Stimulated activated CD8-positive, alpha-beta memory T cell treated with anti-CD3 and anti-CD28 coated beads, Interleukin-2, amount 100 ng/mL, for 1 hour (primary cell): ENCODE measurements at places on chromosomes 12 and 14.

DNA sequence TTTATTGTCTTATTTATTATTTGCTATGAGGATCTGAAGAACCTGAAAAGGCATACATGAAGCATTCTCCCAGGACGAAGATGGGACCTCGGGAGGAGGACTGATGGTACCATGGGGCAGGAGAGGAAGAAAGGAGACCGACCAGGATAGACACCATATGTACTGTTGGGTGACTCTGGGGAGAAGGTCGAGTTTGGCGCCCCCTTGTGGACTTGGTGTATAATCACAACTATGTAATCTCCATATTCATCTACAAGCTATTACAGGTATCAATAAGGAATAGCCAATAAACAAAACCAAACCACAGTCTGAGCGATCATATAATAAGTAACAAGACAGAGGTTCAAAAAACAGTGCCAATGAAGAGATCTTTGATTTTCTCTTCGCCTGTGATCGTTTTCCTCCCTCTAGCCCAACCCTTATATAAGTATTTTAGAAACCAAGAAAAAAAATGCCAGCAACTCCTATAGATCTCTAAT lies 139.1 kb downstream of the SPTSSA start:
- peak; percentile 34 for DNase-seq

GRCh38 chr12:42962384-42962783 lies 372.8 kb upstream of the PRICKLE1 start:
- no peak for DNase-seq

GRCh38 chr14:71403656-71404055 lies 496.4 kb downstream of the PCNX1 start:
- no peak for DNase-seq

DNA sequence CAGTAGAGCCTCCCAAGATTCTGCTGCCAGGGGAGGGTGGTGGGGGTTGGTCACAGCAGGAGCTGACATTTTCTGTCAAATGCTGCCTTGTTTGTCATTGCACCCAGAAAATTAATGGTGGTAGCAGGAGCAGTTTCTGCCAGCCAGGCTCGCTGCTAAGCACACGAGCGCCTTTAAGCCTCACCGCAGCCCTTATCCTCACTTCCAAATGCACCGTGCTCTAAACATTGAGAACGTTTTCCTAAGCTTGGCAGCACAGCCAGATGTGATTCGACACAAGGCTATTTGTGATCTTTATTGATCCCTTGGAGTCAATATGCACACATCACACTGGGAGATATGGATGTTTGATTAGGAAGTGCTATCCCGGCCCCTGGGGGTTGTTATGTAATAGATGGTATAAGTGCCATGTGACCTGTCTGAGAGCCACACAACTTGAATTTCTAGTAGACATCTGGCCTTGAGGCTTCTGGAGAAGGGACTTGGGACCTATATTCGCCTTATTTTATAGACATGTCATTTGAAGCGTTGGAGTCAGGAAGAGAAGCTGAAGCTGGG lies 31.6 kb upstream of the BEGAIN start:
- no peak for DNase-seq

- peak; percentile 6 for DNase-seq
Measured at GRCh38 chr14:95774265-95775160, 60.6 kb upstream of the TCL1A start.
